Epithelial cell of prostate (primary cell): ENCODE measurements at places on chromosomes 5 and 9.

DNA sequence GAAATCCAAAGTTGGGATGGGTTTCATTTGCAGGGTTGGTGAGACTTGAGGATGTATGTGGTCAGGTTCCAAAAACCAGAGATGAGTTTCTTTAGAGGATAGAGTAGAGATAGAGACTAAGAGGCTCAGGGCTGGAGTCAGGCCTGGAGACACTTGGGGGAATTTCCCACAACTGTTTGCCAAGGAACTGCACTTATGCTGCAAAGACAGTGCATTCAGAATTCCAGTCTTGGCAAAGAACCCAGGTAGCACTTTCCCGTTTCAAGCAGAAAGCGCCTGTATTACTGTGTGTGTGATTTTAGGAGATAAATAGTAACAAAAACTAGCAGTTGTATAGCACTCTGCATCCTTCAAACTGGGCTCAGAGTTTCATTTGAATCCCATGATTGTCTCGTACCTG, 55.4 kb downstream of the SNCAIP start:
- DNase-seq: no peak

- DNase-seq: no peak
These were observed 497.0 kb upstream of the TNC start for GRCh38 chr9:115615000-115615401.

DNA sequence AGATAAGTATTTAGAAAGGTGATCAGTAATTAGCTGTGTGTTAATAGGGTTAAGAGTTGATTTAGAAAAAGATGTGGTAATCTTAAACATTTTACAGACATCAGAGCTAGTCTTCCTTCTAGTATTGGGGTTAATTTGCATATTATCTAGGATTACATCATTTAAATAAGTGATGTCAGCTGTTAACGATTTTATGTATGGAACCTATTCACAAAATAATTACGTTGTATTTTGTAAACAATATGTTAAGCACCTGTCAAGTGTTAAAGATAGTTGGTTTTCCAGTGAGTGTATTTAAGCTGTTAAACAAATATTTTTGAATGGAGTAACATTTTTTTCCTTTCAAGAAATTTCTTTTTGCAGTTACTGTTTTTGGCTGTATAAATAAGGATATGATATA, 2.2 kb downstream of the DCP2 start:
- no peak for DNase-seq

GRCh38 chr5:169099801-169100734, 200.9 kb downstream of the SLIT3 start:
- no peak for DNase-seq

GRCh38 chr5:41794471-41794870, 75.8 kb downstream of the OXCT1 start:
- peak; percentile 40 for DNase-seq

GRCh38 chr5:143057580-143057999, 287.4 kb downstream of the ARHGAP26 start:
- DNase-seq: no peak

DNA sequence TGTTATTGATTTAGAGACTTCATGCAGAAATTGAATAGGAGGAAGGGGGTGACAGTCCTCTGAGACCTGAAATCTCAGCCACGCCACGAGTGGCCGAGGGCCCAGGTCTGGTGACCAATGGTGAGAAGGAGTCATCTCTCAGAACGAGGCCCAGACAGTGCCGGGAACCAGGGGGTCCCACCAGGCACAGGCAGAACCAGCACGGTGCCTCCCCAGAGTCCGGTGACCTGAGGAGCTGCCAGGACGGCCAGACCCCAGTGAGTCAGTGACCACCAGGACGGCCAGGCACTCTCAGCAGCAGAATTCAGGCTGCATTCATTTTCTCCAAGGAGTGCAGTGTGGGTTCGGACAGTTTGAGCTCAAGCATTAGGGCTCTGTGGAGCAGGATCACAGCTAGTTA, 43.8 kb upstream of the NKD2 start:
- DNase-seq: no peak

DNA sequence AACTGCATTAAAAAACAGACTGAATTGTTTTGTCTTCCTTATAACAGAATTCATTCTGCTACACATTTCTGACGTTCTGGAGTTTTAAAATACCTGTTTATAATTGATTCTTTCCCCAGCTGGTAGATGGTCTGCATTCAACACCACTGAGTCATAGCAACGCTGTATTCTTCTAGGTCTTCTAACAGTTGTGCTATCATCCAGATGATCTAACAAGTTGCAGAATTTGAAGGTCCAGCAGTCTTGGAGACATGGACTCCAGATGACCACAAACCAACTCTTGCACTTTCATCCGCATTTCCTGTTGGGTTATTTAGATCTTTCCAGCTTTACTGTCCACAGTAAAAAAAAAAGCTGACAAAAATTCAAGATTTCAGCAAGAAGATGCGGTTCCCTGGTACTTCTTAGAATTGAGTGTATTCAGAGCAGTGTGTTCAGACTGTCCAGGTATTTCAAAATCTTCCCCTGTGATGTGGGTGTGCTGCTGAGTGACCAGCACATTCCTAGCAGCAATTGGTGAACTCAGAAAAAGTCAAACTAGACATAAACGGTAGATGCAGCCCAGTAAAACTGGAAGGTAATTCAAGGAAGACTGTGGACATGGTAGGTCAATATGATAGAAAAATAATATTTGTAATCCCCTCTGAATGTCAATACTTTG, 50.2 kb downstream of the CSNK1A1 start:
- no peak for DNase-seq

- DNase-seq: no peak
These were observed 128.5 kb downstream of the RGS3 start for GRCh38 chr9:113591899-113592625.

DNA sequence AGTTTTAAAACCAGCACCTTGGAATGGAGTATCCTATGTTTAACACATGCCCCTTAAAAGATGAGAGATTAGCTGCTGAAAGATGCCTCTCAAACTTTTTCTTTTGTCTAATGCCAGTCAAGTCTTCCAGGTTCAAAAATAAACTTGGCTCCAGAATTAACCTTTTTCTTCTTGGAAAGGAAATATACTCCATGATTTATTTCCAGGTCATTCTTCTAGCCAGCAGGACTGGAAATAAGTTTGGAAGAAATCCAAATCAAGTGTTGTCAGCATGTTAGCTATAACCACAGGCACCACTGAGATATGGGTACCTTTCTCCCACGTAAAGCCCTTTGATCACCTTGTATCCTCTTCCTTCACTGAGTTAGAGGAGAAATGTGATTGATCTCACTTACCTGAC, 56.1 kb downstream of the NLN start:
- no peak for DNase-seq

- DNase-seq: no peak
These were observed 105.0 kb downstream of the ERCC6L2 start for GRCh38 chr9:95980262-95981125.

DNA sequence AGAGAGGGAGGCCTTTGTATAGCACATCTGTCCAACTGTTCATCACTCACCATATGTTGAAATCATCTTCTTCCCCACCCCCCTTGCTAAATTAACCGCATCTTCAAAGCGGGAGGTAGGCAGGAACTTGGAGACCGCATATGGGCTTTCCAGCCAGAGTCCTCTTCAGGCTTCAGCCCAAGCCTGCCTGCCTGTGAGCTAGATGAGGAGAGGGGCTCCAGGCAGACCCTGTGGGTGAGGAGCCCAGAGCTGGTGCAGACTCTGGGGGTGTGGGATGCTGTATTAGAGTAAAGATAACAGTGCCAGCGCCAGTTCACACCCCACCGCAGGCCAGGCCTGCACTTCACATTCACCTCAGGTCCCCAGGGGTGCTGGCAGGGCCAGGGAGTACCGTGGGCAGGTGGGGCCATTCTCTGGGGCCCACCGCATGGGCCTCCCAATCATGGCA, 16.2 kb downstream of the PRRC2B start:
- no peak for DNase-seq

- DNase-seq: no peak
These were observed 74.7 kb downstream of the HAPLN1 start for GRCh38 chr5:83645936-83646335.

DNA sequence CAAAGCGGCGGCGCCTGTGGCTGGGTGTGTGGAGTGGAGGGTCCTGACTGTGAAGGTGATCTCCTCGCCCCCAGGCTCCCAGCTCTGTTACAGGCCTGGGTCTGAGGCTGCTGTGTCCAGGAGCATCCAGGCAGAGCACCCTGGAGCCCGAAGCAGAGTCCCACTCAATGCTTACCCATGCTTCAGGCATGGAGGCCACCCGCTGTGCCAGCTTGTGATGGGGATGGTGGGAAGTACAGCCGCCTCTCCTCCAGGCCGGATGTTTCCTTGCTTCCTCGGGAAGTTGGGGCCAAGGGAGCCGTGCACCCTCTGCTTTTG, 255.9 kb upstream of the IRX1 start:
- DNase-seq: no peak
